ENCODE measurements at places on chromosomes 2 and 18.

- DNase-seq = no peak
Measured at GRCh38 chr18:48834413-48835031, 116.2 kb downstream of the SMAD7 start.

DNA sequence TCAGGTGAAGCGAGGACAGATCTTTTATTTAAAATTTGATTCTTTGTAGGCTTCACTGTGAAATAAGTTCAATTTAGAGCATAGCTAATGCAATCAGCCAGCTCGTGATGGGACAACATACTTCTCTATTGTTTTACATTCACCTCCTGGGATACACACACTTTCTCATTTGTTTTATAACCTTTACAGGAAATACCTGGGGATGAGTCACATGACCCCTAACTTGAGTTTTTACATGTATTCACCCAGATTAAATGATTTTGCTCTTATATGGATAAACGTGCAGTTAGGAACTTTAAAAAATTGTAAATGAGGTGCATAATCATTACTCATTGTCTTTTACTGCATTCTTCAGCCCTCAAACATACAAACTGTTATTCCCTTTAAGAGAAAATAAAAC is 152.1 kb downstream of the NEDD4L start:
- no peak for DNase-seq

- DNase-seq = no peak
Measured at GRCh38 chr2:7516484-7517063, 599.4 kb downstream of the RNF144A start.

DNA sequence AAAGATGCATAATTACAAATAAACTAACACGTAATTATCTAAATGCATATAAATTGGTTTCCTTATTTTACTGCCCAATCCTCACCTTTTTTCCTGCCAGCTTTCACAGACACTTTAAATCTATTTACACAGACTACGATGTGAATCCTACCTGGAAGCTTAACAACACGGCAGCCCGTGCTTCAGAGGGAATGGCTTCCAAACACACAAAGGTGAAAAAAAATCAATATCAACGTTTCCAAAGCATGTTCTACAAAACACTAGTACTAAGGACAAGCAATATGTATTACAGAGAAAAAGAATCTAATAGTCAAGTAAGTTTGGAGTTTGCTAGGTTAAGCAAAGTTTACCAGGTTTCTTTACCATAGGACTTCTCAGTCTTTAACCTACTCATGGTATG is 4.4 kb downstream of the MAP4K3 start:
- no peak for DNase-seq

- no peak for DNase-seq
Measured at GRCh38 chr2:79830501-79830900, 317.6 kb downstream of the CTNNA2 start.

GRCh38 chr18:55433648-55434047 is 154.3 kb downstream of the TCF4 start:
- no peak for DNase-seq

- no peak for DNase-seq
Measured at GRCh38 chr2:139031722-139032121, 251.5 kb upstream of the NXPH2 start.

- no peak for DNase-seq
Measured at GRCh38 chr2:120347396-120348060, 1.6 kb downstream of the INHBB start.

- no peak for DNase-seq
Measured at GRCh38 chr18:75962036-75962572, 532.9 kb downstream of the ZNF516 start.

DNA sequence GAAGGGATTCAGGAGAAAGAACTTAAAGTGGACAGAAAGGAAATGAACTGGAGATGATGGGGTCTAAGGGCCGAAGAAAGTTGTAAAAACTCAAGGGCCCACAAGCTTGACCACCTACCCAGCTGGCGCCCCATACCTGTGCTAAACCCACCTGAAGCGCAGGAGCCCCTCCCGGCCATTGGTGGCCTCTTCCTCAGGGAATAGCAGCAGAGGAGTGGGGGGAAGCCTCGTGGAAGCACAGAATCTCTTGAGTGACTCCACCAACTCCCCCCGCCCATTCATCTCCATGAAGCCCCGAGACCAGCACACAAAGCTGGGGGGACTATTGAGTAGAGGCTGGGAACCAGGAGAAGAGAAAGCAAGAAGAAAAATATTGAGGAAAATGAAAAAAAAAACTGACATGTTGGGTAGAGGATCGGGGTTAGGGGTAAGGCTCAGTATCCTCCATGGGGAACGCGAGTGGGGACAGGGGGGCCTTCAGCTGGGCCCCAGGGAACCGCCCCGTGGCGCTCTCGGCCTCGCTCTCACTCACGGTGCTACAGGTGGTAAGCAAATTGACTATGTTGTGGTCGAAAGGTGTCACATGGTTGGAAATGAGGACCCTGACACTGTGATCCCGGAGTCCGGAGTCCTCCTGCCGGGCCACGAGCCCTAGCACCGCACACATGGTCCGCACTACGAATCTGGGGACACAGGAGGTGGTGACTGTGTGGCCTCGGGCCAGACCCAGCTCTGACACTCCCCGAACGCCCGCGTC is 728 bp downstream of the AUP1 start:
- DNase-seq = no peak

GRCh38 chr2:232436381-232437194 is 19.4 kb upstream of the ALPI start:
- no peak for DNase-seq

GRCh38 chr2:215746226-215746886 is 267.0 kb downstream of the MREG start:
- no peak for DNase-seq
